Muscle of back (tissue), 13 donors: ENCODE measurements at places on chromosomes 4 and X.

GRCh38 chr4:24741910-24742309, 53.5 kb upstream of the SOD3 start:
- no peak for DNase-seq

- peak; percentile 79 for DNase-seq
Observed at GRCh38 chr4:124713185-124713592, 657 bp upstream of the ANKRD50 start.

- peak; percentile 13 for DNase-seq
Observed at GRCh38 chr4:151806511-151806927, 45.7 kb upstream of the GATB start.

- DNase-seq, result no peak
Observed at GRCh38 chr4:173835903-173836302, 305.9 kb upstream of the HAND2 start.

- DNase-seq, result no peak
Observed at GRCh38 chrX:149819371-149819770, 37.6 kb downstream of the MAGEA9 start.

GRCh38 chr4:36392024-36392423, 110.6 kb downstream of the DTHD1 start:
- DNase-seq, result no peak
